ENCODE measurements at places on chromosomes 1 and 21. TPM values are rescaled to one million over a fixed set of nuclear protein-coding genes. Genes with fewer than 3 reads are reported as not detected.

The ATAD3C gene
- total RNA-seq = 3.4 TPM

DNA sequence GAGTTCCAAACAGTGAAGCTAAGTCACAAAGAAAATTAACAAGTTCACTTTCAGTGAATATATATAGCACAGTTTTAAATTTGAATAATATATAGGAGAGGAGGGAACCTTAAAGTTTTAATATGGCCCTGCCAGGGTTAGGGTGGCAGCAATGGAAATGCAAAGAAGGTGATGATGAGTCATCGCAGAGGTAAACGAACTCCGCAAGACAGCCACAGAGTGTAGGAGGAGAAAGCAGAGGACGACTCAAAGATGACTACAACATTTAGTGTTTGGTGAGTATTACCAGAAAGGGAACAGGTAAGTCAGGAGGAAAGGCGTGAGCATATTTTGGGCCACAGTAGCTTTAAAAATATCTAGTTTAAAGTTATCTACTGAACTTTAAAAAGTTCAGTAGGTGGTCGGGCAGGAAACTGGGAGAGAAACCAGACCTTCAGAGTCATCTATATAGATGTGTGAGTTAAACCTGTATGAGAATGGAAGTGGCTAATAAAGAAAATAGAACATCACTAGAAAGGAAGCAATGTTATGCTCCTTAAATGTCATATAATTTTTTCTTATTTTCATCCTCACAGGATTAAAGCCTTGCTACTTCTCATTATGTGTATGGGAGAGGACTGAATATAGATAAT, 75.7 kb downstream of the UCHL5 start:
- no peak overlapping the region for H3K27ac ChIP-seq
- no peaks in the 10 kb centered on the region for H3K36me3 ChIP-seq
- H3K4me1 ChIP-seq = no peaks in the 10 kb centered on the region

GRCh38 chr1:114715952-114716303, 643 bp downstream of the NRAS start:
- peak overlapping the region; percentile 82 for H3K27ac ChIP-seq
- no peaks in the 10 kb centered on the region for H3K27me3 ChIP-seq
- no peaks in the 10 kb centered on the region for H3K4me1 ChIP-seq
- H3K36me3 ChIP-seq = peaks cover 14% of the 10 kb centered on the region
- DNase-seq = no peak

- no peak overlapping the region for H3K27ac ChIP-seq
- no peaks in the 10 kb centered on the region for H3K4me1 ChIP-seq
- no peaks in the 10 kb centered on the region for H3K27me3 ChIP-seq
- DNase-seq = no peak
- no peak overlapping the region for H3K4me3 ChIP-seq
Observed at GRCh38 chr1:47262787-47263413, 30.9 kb upstream of the TAL1 start.

Measured in heart left ventricle (tissue), 16 donors.